ENCODE measurements at places on chromosomes 2 and 18. TPM values are rescaled to one million over a fixed set of nuclear protein-coding genes. Genes with fewer than 3 reads are reported as not detected.

- H3K27ac ChIP-seq: no peak overlapping the region
- no peak overlapping the region for H3K4me3 ChIP-seq
- H3K27me3 ChIP-seq: no peaks in the 10 kb centered on the region
- no peak for DNase-seq
- H3K4me1 ChIP-seq: peaks cover 8% of the 10 kb centered on the region
- H3K36me3 ChIP-seq: no peaks in the 10 kb centered on the region
These were observed 10.2 kb downstream of the LCLAT1 start for GRCh38 chr2:30457296-30457695.

DNA sequence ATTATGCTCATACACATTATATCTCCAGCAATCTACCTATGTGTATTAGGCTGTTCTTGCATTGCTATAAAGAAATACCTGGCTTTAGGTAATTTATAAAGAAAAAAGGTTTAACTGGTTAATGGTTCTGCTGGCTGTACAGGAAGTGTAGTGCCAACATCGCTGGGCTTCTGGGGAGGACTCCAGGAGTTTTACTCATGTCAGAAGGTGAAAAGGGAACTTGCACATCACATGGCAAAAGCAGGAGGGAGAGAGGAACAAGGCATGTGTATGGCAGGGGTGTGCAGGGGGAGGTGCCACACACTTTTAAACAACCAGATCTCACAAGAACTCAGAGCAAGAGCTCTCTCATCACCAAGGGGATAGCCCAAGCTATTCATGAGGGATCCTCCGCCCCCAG, 715.4 kb upstream of the ZEB2 start:
- no peaks in the 10 kb centered on the region for H3K4me1 ChIP-seq
- no peaks in the 10 kb centered on the region for H3K36me3 ChIP-seq
- H3K27me3 ChIP-seq: no peaks in the 10 kb centered on the region
- DNase-seq: no peak
- no peak overlapping the region for H3K27ac ChIP-seq

DNA sequence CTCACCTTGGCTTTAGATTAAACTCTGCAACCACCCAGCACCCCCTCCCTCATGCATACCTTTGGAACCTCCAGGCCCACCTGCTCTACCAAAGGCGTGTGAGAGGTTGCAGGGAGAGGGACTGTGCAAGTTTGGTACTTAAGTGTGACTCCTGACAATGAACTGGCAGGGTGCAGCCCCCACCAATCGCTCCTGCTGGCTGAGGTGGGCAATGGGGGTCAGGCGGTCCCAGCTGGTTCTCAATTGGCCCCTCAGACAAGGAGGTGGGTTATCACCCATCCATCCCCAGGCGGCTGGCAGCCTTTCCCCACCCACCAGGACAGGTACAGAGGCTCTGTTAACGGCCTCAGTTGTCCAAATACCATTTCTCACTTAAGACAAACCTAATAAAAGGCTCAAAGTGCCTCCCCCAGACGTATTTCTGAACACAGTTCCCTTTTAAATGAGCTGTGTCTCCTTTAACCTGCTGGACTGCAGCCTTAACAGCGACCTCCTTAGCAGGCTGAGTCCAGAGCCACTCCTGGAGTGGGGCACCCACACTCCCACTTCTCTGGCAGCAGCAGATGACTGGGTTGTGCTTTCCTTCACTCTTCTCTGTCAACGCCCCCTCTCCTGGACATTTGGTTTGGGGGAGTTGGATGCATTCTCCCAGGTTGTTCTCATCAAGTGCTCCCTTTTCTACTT, 169.2 kb upstream of the SMAD2 start:
- H3K36me3 ChIP-seq: no peaks in the 10 kb centered on the region
- DNase-seq: no peak

GRCh38 chr2:232322560-232323327, 55.8 kb upstream of the ALPP start:
- H3K27me3 ChIP-seq: no peaks in the 10 kb centered on the region
- peaks cover 64% of the 10 kb centered on the region for H3K4me1 ChIP-seq
- no peak overlapping the region for H3K27ac ChIP-seq
- no peak overlapping the region for H3K4me3 ChIP-seq

GRCh38 chr2:211157211-211157610, 600.8 kb downstream of the CPS1 start:
- no peaks in the 10 kb centered on the region for H3K4me1 ChIP-seq
- no peak overlapping the region for H3K27ac ChIP-seq

GRCh38 chr18:49630246-49630699, 68.4 kb downstream of the LIPG start:
- H3K27me3 ChIP-seq: no peaks in the 10 kb centered on the region
- DNase-seq: no peak
- H3K36me3 ChIP-seq: no peaks in the 10 kb centered on the region
- H3K4me1 ChIP-seq: no peaks in the 10 kb centered on the region
- no peak overlapping the region for H3K4me3 ChIP-seq

- no peaks in the 10 kb centered on the region for H3K4me1 ChIP-seq
- H3K27me3 ChIP-seq: no peaks in the 10 kb centered on the region
- DNase-seq: no peak
- no peak overlapping the region for H3K4me3 ChIP-seq
- no peaks in the 10 kb centered on the region for H3K36me3 ChIP-seq
These were observed 33.6 kb upstream of the EFEMP1 start for GRCh38 chr2:55957142-55957541.

DNA sequence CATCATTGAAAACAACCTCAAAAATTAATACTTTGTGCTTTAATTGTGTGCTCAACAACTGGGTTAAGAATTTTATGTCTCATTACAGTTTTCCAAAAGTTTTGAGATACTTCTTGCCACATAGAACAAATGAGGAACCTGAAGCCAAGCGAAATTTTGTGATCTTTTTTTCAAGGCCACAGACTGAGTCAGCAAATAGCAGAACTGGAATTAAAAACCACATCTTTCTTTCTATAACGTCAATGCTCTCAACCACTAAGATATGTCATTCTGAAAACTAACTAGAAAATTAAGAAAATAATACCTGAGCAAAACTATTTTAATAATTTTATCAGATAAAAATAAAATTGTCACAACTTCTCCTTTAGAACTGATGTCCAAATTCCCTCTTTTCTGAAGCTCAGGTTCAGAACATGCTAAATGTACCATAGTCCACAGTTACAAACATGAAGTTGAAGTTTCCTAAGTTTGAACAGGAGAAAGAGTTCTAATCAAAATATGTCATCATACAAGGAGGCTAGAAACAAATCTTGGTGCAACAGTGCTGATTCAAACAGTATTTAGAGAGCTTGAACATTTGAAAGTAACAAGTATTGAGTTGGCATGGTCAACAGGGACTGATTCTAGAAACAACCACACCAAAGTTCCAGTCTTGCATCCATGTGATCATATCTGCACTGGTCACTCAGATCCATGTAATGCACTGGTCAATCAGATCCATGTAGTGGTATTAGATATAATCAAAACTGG, 27.6 kb upstream of the CALCRL start:
- no peaks in the 10 kb centered on the region for H3K27me3 ChIP-seq
- H3K27ac ChIP-seq: no peak overlapping the region
- no peak for DNase-seq
- H3K4me1 ChIP-seq: no peaks in the 10 kb centered on the region
- H3K36me3 ChIP-seq: no peaks in the 10 kb centered on the region
- H3K4me3 ChIP-seq: no peak overlapping the region

DNA sequence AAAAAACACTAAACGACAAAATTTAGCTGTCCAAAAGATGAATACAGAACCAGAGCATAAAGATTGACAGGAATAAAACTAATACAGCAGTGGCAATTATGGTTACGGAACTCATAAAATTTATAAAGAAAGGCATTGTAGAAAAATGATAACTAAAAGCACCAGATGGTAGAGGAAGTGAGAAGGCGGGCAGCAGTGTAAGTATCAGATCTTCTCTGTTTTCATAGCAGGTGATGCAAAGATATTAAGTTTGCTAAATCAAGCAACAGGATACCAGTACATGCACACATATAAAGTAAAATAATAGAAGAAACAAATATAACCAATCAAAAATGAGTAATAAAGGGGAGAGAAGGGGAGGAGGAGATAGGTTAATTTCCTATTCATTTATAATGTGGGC, 103.9 kb upstream of the MEX3C start:
- no peak for DNase-seq
- H3K4me3 ChIP-seq: no peak overlapping the region
- H3K36me3 ChIP-seq: no peaks in the 10 kb centered on the region
- no peak overlapping the region for H3K27ac ChIP-seq

DNA sequence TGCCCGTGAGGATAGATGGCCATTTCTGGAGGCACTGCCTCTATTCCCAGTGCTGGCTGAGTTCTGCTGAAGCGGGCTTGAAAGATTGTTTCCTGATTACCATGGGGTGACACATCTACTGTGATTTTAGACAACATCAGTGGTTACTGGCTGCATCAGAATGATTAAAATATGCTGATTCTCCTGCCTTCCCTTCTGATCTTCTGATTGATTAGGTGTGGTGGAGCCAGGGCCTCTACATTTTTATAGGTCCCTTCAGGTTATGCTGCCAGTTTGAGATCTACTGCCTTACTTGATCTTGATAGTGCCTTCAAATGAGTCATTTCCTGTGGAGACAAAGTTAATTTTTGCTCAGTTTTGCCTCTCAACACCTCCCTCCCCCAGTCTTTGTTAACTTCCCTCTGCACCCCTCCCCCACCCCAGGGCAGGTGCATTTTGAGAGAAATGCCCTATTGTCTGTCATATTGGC, 31.6 kb upstream of the SNORC start:
- H3K36me3 ChIP-seq: peaks cover 36% of the 10 kb centered on the region
- no peaks in the 10 kb centered on the region for H3K27me3 ChIP-seq
- peak overlapping the region; percentile 33 for H3K27ac ChIP-seq
- DNase-seq: peak; percentile 38

GRCh38 chr2:103208916-103209315, 447.1 kb downstream of the TMEM182 start:
- H3K36me3 ChIP-seq: no peaks in the 10 kb centered on the region
- H3K4me3 ChIP-seq: no peak overlapping the region
- no peak for DNase-seq
- no peaks in the 10 kb centered on the region for H3K27me3 ChIP-seq
- no peak overlapping the region for H3K27ac ChIP-seq

DNA sequence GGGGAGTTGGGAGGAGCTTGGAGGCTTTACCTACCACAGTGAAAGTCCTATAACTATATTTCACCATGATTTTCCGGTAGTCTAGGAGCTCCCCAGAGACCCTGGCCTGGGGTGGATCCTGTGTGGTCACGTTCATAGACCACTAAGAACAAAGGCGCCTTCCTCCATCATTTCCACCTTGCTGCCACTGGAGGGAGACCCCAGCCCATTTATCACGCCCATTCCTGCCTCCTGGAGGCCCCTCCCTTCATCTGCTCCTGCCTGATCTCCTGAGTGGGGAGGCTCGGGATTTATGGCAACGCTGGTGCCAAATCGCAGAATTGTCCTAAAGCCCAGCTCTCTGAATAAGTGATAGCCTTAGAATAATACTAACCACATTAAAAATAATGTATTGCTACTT, 507.6 kb upstream of the SPHKAP start:
- no peaks in the 10 kb centered on the region for H3K27me3 ChIP-seq
- H3K36me3 ChIP-seq: no peaks in the 10 kb centered on the region
- no peaks in the 10 kb centered on the region for H3K4me1 ChIP-seq
- no peak for DNase-seq
- H3K27ac ChIP-seq: no peak overlapping the region
- H3K4me3 ChIP-seq: no peak overlapping the region

GRCh38 chr2:194100201-194100600, 1556.8 kb upstream of the SLC39A10 start:
- H3K4me1 ChIP-seq: no peaks in the 10 kb centered on the region
- no peak overlapping the region for H3K27ac ChIP-seq
- no peaks in the 10 kb centered on the region for H3K36me3 ChIP-seq
- no peak overlapping the region for H3K4me3 ChIP-seq
- H3K27me3 ChIP-seq: no peaks in the 10 kb centered on the region
- DNase-seq: no peak

DNA sequence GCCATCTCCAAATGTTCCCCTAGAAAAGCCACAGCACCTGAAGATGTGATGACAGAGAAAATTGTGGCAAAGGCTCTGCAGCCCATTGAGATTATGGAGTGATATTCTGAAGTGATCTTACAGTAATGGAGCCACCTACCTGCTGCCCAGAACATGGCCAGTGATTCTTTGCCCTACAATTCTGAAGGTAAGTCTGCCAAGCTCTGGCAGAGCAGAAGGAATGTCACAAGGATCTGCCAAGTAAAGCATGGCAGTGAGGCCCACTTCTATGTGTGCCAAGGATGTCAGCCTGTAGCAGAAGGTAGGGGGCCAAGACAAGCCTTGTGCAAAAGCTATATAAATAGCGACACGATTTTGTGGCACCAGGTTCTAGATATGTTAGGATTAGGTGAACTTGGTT, 155.1 kb downstream of the RND3 start:
- H3K27ac ChIP-seq: no peak overlapping the region
- H3K36me3 ChIP-seq: no peaks in the 10 kb centered on the region
- DNase-seq: no peak
- no peak overlapping the region for H3K4me3 ChIP-seq
- no peaks in the 10 kb centered on the region for H3K27me3 ChIP-seq
- no peaks in the 10 kb centered on the region for H3K4me1 ChIP-seq

DNA sequence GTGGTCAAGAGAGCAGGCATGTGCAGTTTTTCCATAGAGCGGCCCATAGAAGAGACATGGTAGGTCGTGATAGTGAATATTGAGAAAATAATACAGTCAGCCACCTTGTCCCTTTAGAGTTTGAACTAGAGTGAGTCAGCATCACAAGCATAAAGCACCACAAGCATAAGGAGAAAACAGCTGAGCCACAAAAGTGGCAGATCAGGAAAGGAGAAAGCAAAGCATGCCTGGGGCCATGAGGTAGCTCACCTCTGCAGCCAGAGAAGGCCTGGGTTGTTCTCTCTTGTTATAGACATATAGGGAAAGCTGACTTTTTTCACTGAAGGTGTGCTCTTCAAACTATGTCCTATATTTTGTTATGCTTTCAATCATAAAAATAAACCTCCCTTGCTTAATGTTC, 879.0 kb downstream of the DSC3 start:
- no peak overlapping the region for H3K27ac ChIP-seq
- no peak overlapping the region for H3K4me3 ChIP-seq
- DNase-seq: no peak

DNA sequence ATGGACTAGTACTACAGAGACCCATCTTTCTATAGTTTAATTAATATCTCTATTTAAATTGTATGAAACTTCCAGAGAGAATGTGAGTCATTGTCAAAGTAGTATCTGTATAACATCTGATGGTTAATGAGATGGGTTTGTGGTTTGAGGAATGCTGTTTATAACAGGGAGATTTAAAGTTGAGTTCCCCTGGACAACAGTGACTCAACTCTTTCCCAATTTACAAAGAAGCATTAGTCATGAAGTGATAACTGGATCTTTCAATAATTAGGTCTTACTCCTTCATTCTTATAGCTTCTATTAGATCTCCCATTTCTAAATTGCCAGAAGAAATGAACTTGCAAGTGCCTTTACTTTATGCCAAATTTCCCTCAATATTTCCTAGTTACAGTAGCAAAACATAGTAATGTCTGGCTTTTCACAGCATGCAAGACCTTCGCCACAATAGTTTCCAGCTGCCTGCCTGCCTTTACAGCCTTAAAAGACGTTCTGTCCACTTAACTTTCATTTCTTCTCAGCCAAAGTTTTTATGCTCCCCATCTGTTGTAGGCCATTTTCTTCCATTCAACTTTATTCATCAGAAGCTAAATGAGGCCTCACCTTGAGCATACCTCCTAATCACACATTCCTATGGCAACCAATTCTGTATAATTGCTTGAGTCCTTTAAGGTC, 47.7 kb upstream of the WDR75 start:
- H3K36me3 ChIP-seq: no peaks in the 10 kb centered on the region
- no peaks in the 10 kb centered on the region for H3K27me3 ChIP-seq
- H3K4me1 ChIP-seq: no peaks in the 10 kb centered on the region
- H3K27ac ChIP-seq: no peak overlapping the region

GRCh38 chr2:99728166-99728565, 238.3 kb upstream of the REV1 start:
- DNase-seq: no peak
- no peaks in the 10 kb centered on the region for H3K36me3 ChIP-seq
- H3K27ac ChIP-seq: no peak overlapping the region
- no peak overlapping the region for H3K4me3 ChIP-seq
- no peaks in the 10 kb centered on the region for H3K4me1 ChIP-seq

The SH2D6 gene
- total RNA-seq: 0.63 TPM

The PLGLB1 gene
- 4.4 TPM for total RNA-seq

Measured in CD8-positive, alpha-beta memory T cell (primary cell).